SJSA1 (cell line): ENCODE measurements at places on chromosomes 5 and 9. TPM values are rescaled to one million over a fixed set of nuclear protein-coding genes. Genes with fewer than 3 reads are reported as not detected.
A peak's percentile ranks its signal among the peaks of the same experiment; 100 is the strongest.

DNA sequence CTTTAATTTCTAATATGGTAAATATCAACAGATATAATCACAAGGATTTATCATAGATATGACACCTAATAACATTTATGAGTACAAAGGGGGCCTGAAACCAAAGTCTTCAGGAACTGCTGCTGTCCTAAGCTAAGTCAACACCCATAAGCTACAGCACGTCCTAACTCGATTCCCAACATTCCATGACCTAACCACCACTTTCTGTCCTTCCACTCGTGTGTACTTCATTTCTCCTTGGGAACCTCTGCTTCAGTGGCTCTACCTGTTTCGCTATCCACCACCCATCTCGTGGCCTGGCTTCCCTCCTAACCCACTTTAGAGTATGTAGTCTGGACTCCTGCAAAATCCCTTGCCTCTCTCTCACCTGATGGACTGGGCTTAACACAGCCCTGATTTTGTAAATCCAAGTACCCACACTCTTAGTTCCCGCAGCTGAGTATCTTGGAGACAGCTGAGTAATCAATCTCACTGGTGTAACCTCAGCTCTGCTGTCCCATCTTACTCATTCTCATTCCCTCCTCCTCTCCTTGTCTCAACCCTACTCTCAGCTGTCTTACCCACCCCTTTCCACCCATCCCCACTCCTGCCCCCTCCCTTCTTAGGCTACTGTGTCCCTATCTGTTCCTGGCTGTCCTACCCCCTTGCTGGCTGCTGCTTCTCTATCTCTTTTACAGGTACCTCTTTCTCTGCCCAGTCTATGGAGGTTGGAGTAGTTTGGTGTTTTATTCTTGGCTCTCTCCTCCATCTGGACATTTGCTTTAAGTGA, 101.8 kb downstream of the MAST4 start:
- DNase-seq: no peak

DNA sequence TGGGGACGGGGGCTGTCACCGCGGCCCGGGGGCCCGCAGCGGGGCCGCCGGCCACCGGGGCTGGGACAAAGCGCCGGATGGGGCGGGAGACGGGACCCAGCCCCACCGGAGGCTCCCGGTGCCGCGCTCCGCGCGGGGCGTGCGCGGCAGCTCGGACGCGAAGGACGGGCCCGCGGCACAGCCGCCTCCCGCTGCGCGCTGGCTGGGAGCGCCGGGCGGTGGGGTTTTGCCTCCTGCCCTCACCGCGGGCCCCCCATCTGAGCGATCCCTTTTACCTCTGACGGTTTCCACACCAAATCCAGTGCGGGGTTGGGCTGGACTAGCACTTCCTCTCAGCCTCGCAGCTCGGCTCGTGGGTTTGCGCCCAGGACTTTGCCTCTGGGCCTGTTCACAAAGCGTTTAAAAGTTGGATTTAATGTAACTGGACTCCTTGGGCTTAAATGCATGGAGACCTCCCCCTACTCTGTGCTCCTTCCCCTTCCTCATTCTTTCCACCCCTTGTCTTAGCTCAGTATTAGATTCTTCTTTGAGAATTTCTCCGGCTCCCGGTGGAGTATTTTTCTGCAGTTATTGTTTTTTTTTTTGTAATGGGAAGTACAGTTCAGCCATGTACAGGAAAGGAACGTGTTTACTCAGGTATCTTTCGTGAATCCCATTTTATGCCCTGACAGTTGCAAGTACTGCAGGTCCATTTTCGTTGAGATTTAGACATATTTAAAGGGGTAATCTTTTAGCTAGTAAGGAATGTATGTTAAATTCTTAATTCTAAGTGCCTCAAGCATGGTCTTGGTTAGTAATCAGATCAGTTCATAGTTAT, 691 bp downstream of the FCHO2 start:
- peak; percentile 69 for DNase-seq

DNA sequence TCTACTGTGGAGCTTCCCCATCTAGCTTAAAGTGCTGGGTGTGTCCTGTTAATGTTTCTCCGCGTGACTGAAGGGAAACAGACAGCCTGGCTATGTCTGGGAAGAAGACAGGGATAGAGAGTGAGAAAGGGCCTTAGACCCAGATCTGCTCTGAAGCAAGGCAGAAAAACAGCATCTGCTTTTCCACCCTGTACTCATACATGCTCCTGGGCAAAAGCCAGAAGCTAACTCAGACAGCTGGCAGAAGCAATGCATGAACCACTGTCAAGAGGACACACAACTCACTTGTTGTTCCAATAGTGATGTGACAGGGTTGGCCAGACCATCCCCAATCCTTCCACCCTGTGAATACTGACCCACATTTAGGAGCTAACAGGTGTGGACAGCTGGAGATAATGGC, 63.3 kb downstream of the DPYSL3 start:
- no peak for DNase-seq

DNA sequence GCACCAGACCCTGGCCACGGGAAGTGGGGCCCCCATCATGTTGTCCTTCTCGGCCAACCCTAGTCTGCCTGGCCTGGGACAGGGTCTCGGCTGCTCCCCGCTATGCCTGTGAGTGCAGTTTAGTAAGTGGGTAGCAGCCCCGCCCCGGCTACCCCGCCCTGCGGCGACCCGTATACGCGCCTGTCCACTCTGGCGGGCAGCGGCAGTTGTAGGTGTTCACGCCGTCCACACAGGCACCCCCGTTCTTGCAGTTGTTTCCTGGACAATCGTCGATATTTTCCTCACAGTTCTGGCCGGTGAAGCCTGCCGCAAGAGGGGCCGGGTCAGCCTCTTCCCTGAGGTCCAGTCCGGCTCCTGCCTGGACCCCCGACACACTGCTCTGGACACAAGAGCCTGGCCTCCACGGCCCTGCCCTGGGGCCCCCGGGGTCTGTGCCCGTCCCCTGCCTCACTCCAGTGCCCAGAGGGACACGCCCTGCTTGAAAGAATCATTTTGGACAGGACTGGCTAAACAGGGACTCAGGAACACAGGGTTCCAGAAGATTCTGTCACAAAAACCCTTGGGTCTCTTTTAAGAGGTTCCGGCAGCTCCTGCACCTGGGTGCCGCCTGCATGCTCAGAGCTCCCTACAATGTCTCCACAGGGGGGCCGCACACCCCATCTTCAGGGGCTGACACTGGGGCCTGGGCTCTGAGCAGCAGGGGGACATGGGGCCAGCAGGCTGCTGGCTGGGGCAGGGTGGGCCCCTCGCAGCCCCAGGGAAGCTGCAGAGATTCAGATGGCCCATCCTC, 26.4 kb downstream of the NOTCH1 start:
- no peak for DNase-seq

DNA sequence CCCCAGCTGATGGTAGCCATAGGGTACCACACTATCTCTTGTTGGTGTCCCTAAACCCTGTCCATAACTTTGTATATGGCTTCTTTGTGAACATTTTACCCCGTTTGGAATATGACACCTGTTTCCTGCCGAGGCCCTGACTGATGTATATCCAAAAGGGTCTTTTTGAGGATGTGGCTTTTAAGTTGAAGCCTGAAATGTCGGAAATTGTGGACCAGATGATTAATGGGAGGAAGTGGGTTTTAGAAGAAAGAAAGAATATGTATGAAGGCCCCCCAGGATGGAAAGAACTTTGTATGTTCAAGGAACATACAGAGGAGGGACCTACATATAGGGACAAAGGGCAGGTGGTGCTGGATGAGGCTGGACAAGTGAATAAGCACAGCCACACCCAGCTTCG, 16.7 kb upstream of the TNFSF8 start:
- no peak for DNase-seq

- no peak for DNase-seq
Measured at GRCh38 chr5:56585999-56586691, 229.2 kb upstream of the MAP3K1 start.

DNA sequence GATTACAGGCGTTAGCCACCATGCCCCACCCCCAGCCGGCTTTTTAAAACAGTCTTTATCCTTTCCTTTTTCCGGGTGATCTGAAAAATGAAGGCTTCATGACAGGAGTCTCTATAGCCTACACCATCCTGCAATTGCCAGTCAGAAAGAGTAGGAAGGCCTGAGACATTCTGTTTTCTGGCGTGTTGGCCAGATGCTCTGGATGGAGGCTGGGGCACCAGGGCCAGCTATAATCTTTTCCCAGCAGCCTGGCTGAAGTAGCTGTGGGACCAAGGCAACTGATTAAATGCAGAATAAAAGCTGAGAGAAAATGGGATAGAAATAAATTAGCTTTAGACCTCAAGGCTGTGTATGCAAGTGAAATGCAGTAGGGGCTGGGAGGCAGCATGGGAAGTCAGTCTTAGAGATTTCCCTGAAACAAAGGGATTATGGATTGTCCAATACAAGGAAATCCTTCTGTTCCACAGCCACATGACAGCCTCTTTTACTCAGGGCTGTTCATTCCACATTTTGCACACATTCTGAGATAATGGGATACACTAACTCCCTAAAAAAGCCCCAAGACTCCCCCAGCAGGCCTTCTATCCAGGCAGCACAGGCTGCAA, 116.0 kb upstream of the LRRTM2 start:
- peak; percentile 27 for DNase-seq

DNA sequence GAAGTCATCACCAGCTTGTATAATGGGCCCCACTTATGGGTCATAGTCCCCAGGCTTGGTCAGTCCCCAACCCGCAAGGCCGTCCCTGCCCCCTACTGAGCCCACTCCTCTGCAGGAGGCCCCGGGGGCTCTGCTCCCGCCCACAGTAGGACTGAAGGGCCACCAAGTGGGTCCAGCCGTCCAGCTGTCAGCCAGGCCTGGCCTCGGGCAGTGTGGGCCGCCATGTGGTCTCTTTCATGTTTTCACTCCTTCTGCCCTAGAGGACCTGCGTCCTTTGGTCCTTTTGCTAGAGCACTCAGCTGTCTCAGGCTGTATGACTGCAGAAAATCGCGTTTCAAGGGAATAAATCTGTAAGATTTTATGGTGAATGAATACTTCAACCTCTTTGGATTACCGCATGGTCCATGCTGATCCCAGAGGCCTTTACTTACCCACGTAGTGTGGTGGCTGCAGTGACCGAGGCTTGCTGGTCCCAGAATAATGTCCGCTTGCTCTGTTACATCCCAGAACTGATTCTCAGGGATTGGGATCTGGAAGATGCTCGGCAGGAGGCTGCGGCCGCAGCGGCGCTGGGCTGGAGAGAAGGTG, 105.7 kb upstream of the FAM120A start:
- no peak for DNase-seq

- DNase-seq: no peak
Measured at GRCh38 chr9:117231012-117231411, 183.8 kb downstream of the ASTN2 start.

DNA sequence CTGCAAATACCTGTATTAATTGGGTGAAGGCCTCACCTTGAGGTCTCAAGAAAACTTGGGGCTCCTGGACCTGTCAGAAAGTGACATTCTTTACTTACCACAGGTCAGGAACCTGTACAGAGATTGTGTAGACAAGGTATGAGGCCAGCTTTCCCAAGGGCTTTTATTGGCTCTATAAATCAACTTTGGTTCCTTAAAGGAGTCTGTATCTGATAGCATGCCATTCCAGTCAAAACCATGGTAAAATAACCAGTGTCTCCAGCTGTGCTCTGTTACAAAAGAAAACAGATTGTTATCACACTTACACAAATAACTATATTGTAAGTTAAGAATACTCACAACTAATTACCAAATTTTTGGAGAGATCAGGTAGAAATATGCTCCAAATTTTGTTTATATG, 64.5 kb downstream of the COL15A1 start:
- DNase-seq: no peak

DNA sequence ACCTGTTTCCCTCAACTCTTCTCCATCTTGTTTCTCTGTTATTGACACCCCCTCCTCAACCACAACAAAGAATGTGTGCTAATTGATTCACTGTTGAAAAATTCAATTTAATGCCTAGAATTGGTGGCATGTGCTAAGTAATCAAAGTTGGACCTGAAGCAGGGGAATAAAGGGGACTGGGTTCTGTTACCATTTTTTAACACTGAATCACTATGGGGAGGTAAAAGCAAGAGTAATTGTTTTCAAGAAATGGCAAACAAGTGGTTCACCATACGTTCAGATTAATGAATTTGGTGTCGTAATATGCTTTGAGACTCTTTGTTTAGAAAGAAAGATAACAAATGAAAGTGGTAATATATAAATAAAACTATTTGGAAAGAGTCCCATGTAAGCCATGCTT, 17.0 kb upstream of the SSBP2 start:
- DNase-seq: peak; percentile 53

GRCh38 chr9:16396389-16396788, 474.1 kb downstream of the BNC2 start:
- DNase-seq: no peak

- no peak for DNase-seq
Measured at GRCh38 chr5:89095341-89095740, 212.4 kb upstream of the MEF2C start.

- DNase-seq: no peak
Measured at GRCh38 chr5:168304349-168304748, 12.9 kb downstream of the WWC1 start.

GRCh38 chr5:113759505-113759904, 246.0 kb downstream of the YTHDC2 start:
- DNase-seq: no peak

DNA sequence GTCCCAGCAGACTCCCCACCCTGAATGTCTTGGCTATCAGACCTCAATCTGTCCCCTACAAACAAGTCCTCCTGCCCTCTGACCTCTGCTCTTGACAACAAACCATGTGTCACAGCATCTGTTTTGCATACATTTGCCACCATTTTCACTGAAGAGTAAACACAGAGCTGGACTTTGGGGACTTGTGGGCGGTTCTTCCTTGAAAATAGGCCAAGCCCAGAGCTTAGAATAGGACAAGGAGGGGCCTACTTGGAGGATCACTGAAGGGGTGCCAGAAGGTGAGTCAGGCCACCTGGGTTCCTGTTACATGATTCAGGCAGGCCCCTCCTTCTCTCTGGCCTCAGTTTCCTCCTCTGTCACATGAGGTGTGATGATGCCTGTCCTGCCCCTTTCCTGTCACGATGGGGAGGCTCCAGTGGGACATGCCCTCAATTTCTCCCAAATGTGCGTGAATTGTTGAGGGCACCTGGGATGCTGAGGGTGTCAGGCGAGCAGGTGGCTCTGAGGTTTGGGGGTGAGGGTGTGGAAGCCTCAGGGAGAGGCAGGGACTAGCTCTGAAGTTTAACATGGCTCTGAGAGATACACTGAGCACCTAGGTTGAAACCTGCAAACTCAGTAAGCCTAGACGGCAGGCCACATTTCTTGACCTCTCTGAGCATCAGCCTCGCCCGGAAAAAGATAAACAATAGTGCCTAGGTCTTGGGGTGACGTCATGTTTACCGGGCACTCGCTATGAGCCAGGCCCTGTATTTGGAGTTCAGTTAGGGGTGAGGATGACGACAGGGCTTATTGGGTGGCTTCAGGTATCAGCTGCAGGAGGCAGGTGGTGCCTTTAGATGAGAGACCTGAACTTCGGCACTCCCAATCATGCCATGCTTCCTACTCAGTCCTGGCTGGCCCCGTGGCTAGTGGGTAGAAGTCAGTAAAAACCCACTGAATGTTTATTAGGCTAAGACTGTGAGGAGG, 107.6 kb upstream of the PITX1 start:
- DNase-seq: no peak

- no peak for DNase-seq
Measured at GRCh38 chr9:135980926-135981630, 19.9 kb upstream of the UBAC1 start.

The KIF12 gene
- total RNA-seq: 0.13 and 0.85 TPM in 2 replicates

The ABITRAM gene
- total RNA-seq: 2.3 and 6.9 TPM in 2 replicates

The NR2F1 gene
- 3.6 and 6.2 TPM in 2 replicates for total RNA-seq

The HTR1A gene
- total RNA-seq: not detected in 2 replicates

The FSTL4 gene
- 2.1 and 3.6 TPM in 2 replicates for total RNA-seq

The PTGR1 gene
- 86.8 and 152 TPM in 2 replicates for total RNA-seq

The IFNB1 gene
- total RNA-seq: not detected in 2 replicates

The NDOR1 gene
- total RNA-seq: 5.2 and 6.5 TPM in 2 replicates

The PCDHGC5 gene
- total RNA-seq: 0.21 TPM in 1 of 2 replicates, not detected in the other

The PIP5K1B gene
- not detected in 2 replicates for total RNA-seq

The SOHLH1 gene
- total RNA-seq: not detected in 2 replicates
